ENCODE measurements at places on chromosomes 6 and 20.

- peak; percentile 60 for DNase-seq
Observed at GRCh38 chr6:167079853-167080297, 43.0 kb upstream of the CCR6 start.

- DNase-seq, result no peak
Observed at GRCh38 chr6:114159727-114160126, 183.1 kb downstream of the HS3ST5 start.

DNA sequence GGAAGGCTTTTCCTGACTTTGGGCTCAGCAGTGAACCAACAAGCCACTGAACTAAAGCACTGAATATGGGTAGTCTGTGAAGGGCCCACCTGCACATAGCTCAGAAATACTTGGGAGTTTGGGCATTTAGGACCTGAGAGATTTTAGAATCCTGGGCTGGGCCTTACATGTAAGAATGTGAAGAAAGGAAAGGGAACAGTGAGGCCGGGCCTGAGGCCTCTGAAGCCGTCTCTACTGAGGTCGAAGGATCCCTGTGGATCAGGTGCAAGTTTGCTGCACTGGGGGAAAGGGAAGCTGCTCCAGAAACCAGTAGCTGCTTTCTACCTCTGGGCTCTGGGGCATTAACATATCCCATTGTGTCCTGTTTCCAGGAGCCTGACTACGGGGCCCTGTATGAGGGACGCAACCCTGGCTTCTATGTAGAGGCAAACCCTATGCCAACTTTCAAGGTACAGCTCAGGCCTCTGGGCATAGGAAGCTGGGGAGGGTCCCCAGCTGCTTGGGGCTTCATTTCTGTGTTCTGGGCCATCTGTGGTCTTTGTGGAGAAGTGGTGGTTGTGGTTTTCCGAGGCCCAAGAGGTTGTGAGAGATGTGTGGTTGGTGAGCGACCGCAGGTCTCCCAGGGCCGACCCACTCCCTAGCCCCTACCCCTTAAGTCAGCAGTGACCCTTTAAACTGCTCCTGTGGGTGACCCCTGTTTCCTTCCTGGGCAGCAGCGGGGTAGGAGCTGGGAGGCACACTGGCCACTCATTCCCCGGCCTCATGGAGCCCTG, 30.3 kb downstream of the PLCG1 start:
- no peak for DNase-seq

- DNase-seq, result no peak
Observed at GRCh38 chr6:157808405-157808950, 14.6 kb upstream of the SNX9 start.

DNA sequence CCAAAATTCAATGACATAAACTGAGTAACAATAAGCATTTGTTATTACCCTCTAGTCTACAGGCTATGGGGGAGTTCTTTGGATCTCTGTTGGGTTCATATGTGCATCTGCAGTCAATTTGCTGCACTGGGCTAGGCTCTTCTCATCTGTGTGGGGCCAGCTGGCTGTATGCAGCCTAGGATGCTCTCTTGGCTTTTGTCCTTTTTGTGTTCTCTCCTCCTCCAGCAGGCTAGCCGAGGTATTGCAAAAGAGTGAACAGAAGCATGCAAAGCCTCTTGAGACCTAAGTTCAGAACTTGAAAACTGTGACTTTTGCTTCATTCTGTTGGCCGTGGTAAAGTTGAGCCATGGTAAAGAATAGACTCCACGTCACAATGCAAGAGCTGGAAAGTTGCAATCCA, 62.8 kb upstream of the FOXO3 start:
- no peak for DNase-seq

DNA sequence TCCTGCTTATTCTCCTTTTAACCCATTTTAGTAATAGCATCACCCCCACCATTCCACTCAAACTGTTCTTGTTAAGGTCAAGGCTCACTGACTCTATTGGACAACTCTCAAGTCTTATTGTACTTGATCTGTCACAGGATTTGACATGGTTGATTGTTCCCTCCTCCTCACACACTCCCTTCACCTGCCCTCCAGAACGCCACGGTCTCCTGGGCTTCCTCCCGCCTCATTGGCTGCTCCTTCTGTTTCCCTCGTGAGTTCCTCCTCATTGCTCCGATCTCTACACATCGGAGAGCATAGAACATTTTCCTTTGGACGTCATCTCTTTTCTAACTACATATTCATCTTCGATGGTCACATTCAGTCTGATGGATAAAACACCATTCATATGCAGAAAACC, 55.1 kb downstream of the STMND1 start:
- no peak for DNase-seq

GRCh38 chr6:1756472-1757129, 146.9 kb downstream of the FOXC1 start:
- DNase-seq, result no peak

DNA sequence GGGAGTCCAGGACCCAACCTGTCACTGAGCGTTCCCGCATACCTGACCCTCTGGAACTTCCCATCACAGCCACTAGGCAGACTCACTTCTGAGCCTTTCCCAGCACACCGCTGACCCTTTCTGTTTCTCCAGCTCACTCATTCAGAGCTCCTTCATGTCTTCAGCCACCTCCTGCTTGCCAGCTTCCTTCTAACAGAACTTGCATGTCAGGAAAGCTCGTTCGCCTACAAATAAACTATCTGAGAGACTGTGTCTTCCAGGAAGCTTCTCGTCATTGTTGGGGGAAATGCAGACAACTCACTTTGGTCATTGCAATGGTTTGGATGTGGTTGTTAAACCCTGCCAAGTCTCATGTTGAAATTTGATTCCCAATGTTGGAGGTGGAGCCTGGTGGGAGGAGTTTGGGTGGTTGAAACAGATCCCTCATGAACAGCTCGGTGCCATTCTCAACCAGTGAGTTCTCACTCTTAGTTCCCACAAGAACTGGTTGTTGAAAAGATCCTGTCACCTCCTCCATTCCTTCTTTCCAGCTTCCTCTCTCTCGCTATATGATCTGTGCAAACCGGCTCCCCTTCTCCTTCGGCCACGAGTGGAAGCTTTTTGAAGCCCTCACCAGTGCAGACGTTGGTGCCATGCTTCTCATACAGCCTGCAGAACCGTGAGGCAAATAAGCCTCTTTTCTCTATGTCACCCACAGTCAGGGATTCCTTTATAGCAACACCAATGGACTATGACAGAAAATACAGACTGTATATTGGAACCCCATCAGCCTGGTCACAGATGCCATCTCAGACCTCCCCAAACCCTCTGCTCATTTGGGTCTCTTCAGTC, 1.4 kb upstream of the MUC21 start:
- no peak for DNase-seq

GRCh38 chr6:7650878-7651277, 60.9 kb downstream of the SNRNP48 start:
- DNase-seq, result no peak

DNA sequence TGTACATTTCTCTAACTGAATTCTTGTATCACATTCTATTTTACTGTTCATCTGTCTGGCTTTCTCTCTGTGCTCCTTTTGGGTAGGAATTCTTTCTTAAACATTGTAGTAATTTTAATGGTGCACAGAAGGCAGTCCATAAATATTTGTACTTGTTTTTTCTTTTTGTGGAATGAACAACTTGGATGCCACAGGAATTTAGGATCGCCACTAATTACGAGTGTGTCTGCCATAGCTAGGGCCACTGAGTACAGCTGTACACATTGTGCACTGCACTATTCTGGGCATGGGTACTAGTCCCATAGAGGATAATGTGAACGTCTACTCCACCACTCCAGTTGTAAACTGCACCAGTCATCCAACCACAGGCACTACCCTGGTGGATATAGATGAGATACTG, 39.3 kb upstream of the TMEM200A start:
- DNase-seq, result no peak

- DNase-seq, result peak; percentile 73
Observed at GRCh38 chr20:43949741-43950618, 35.3 kb downstream of the TOX2 start.

- no peak for DNase-seq
Observed at GRCh38 chr6:104473021-104473429, 386.7 kb downstream of the HACE1 start.

DNA sequence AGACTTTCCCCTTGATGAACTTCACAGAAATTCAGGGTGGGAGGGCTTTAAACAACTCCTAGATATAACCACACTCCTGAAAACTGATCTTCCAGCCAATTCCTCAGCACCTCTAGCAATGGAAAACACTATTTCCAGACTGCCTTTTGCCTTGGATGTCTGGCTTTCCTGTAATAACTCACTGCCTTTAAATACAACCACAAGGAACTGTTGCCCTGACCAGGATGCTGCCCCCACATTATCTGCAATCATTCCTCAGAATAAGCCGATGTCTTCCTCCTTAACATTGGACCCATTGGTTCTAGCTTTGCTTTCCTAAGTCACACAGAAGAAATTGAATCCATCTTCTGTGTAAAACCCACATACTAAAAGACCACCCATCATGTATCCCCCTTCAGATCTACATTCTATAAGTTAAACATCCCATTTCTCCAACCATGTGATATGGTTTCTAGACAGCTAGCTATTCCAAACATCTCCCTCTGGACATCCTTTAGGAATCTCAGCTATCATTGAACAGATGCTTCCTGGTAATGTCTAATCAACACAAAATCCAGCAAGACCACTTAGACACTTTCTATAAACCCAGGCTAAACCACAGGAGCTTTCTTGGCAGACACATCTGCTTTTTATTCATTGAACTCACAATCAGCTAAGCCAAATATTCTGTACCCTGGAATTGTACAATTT, 95.9 kb upstream of the KCNQ5 start:
- no peak for DNase-seq

DNA sequence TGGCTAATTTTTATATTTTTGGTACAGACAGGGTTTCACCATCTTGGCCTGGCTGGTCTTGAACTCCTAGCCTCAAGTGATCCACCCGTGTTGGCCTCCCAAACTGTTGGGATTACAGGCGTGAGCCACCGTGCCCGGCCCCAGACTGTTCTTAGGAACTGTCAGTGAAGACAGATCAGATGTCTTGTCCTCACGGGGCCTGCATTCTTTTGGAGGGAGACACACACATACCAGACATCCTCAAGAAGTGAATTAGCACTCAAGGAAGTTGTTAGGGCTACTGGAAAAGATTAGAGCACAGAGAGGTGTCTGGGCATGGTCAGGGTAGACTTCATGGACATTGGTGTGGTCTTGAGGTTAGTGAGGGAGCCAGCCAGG, 10.3 kb upstream of the LPIN3 start:
- no peak for DNase-seq

DNA sequence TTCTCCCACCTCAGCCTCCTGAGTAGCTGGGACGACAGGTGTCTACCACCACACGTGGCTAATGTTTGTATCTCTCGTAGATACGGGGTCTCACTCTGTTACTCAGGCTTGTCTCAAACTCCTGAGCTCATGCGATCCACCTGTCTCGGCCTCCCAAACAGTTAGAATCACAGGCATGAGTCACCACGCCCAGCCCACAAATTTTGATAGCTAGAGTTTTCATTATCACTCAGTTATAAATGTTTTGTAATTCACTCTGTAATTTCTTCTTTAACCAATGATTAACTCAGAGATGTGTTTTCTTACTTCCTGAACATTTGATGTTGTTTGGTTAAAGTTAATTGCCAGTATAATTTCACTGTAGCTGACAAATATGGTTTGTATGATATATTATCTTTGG, 249.3 kb downstream of the SMOC2 start:
- DNase-seq, result no peak

GRCh38 chr20:62642666-62643520, 590 bp downstream of the SLCO4A1 start:
- DNase-seq, result peak; percentile 46

Measured in CD4-positive, alpha-beta T cell treated with Interleukin-6 at 100 ng/mL for 8 hours (primary cell).